IMR-90 (cell line): ENCODE measurements at places on chromosomes 13 and 19. TPM values are rescaled to one million over a fixed set of nuclear protein-coding genes. Genes with fewer than 3 reads are reported as not detected.
A peak's percentile ranks its signal among the peaks of the same experiment; 100 is the strongest.

PBX4 gene
- 2.8 and 2.9 TPM in 2 replicates for polyA plus RNA-seq

ONECUT3 gene
- polyA plus RNA-seq = not detected in 2 replicates

FAM83E gene
- 0.05 and 0.17 TPM in 2 replicates for polyA plus RNA-seq

KASH5 gene
- not detected in 2 replicates for polyA plus RNA-seq

FCGBP gene
- 0.03 TPM in 2 replicates for polyA plus RNA-seq

SIGLEC12 gene
- not detected in 2 replicates for polyA plus RNA-seq

DMKN gene
- polyA plus RNA-seq = 2.2 and 2.4 TPM in 2 replicates

ATXN8OS gene
- not detected in 2 replicates for polyA plus RNA-seq

KLK3 gene
- not detected in 2 replicates for polyA plus RNA-seq

FARP1 gene
- 32.6 and 39.6 TPM in 2 replicates for polyA plus RNA-seq

DCLK1 gene
- 0.02 TPM in 1 of 2 replicates, not detected in the other for polyA plus RNA-seq

ZIM2 gene
- not detected in 2 replicates for polyA plus RNA-seq

NKPD1 gene
- 0.09 and 0.14 TPM in 2 replicates for polyA plus RNA-seq

DNA sequence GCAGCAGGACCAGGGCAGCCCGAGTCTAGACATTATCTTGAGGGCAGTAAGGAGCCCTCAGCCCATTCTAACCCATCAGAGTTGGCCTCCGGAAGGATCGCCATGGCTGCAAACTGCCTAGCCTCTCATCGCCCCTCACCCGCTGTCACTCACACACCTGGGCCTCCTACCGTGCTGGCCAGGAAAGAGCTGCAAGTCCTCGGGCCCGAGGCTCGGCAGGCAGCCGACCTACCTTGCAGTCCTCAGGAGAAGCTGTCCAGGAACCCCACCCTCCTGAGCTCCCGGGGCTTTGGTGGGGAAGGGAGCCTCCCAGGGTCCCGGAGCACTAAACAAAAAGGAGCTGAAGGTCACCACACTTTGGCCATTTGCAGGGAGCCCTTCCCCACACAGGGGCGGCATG, 46.8 kb downstream of the CCNE1 start:
- DNase-seq = no peak

- DNase-seq = no peak
Measured at GRCh38 chr19:40599902-40600569, 1.1 kb upstream of the LTBP4 start.

- no peak for DNase-seq
Measured at GRCh38 chr13:114058051-114058867, 74.2 kb downstream of the RASA3 start.

- DNase-seq = no peak
Measured at GRCh38 chr19:17497149-17497798, 14.2 kb upstream of the PGLS start.

DNA sequence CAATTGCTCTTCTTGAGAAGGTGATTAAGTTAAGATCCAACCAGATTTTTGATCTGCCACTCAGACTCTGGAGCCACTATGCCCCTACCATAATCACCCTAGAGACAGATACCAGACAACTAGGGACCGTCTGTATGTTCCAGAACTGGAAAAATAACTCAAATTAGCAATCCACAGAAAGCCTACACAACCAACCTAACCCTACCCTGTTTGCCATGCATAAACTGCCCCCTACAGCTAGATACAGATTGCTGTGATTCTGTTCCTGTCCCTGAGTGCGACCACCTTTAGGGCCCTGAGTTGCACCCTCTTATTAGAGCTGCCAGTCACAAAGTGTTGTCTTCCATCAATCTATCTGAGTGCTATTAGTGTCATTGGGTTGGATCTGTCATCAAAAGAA, 929.8 kb upstream of the SLITRK1 start:
- DNase-seq = no peak

- no peak for DNase-seq
Measured at GRCh38 chr19:45569619-45570421, 14.8 kb downstream of the OPA3 start.

- no peak for DNase-seq
Measured at GRCh38 chr13:39107561-39107960, 69.3 kb downstream of the NHLRC3 start.

DNA sequence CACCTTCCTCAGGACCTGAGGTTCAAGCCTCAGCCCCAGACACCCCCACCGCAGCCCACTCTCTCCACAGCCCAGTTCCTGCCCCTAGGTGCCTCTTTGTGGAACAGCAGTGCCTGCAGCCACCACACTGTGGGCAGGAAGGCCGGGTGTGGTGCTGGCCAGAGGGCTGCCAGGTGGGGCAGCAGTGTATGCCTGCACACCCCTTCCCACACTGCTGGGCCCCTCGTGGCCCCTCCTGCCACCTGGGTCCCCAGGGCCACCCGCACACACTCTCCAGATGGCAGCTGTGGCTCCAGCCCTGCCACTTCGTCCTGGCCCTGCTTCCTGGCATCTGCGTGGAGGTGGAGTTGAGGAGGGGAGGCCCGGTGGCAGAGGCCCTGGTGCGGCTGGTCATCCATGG, 35.1 kb downstream of the HPN start:
- DNase-seq = no peak

GRCh38 chr19:51714848-51715247, 8.9 kb downstream of the HAS1 start:
- DNase-seq = no peak

DNA sequence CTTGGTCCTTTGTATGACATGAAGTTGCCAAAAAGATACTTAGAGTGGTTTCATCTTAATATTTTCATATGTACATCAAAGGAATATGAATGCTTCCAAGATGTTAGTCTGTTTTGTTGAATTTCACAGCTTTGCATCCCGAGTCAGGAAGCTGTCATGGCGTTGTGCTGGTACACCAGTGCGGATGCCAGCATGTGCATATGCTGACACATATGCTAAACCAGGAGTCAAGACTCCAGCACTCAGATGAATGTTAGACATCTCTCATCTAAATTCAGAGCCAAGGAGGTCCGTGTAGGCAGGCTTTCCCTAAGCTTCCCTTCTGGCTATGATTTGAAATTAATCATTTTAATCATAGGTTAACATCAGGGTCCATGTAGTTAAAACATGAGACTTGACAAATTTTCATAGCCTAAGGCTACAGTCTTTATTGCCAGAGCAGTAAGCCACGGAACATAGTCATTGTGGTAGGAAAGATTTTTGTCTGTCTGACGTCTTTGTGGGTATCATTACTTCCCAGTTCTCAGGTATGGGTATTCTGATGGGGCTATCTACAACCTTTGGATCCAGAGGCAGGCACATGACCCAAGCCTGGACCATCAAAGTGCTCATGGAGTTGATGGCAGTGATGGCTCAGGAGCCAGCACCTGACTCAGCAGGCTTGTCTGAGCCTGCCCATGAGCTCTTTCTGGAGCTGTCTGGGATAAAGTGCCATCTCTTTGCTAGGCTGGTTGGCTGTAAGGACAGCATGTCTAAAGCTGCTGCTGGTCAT, 246.1 kb downstream of the KCNRG start:
- no peak for DNase-seq

DNA sequence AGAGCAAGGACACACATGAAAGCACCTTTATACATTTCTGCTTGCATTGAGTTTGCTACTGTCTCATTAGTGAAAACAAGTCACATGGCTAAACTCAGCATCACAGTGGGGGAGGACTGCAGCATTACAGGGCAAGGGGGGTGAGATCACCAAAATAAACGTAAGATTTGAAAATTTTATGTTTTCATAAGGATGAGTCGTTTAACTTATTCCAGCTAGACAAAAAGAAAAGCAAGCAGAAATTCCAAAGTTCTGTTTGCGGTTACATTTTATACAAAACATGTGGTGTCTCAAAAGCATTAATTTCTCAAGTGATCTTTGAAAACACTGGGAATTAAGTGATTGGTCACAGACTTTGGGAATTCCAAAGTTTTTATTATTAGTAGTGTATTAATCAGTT, 261.4 kb upstream of the RXFP2 start:
- peak; percentile 30 for DNase-seq

DNA sequence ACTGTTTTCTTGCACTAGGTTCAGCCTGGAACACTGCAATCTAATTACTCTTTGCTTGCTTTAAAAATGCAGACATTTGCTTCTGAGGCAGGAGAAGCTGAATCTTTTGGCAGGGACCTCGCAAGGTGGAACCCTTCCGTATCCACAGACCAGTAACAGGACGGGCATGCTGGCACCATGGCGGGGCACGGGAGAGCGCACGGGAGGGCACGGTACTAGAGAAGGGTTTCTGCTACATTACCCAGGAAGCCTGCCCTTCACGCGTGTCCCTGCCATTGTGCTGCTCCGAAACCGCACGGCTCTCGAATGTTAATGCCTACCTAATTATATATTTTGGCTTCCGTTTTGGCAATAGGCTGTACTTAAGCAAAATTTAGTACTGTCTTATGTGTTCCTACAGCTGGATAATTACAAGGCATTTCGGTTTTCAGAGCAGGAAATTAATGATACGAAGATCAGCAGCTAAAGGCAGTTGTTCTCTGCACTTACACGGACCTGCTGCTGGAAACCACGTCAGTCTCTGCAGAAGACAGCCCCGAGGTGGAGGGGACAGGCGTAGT, 430.4 kb downstream of the IRS2 start:
- DNase-seq = no peak

DNA sequence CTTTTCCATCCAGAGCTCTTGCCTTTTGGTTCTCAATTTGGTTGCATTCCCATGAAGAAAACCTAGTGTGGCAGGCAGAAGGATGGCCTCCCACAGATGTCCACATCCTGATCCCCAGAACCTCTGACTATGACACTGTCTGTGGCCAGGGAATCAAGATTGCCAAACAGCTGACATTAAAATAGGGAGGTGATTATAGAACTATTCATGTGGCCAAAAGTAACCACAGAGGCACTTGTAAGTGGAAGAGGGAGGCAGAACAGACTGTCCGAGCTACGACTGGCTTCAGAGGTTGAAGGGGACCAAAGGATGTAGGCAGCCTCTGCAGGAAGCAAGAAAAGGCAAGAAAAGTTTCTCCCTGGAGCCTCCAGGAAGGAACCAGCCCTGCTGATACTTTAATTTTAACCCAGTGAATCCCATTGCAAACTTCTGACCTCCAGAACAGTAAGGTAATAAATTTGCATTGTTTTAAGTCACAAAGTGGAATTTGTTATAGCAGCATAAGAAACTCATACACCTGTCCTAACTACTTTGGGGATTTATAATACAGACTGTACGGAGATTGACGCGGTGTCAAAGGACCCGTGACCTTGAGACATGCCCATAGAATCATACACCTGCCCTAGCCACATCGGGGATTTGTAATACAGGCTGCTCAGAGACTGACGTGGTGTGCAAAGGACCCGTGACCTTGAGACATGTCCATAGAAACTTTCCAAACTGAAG, 106.5 kb downstream of the ATP11A start:
- DNase-seq = no peak

DNA sequence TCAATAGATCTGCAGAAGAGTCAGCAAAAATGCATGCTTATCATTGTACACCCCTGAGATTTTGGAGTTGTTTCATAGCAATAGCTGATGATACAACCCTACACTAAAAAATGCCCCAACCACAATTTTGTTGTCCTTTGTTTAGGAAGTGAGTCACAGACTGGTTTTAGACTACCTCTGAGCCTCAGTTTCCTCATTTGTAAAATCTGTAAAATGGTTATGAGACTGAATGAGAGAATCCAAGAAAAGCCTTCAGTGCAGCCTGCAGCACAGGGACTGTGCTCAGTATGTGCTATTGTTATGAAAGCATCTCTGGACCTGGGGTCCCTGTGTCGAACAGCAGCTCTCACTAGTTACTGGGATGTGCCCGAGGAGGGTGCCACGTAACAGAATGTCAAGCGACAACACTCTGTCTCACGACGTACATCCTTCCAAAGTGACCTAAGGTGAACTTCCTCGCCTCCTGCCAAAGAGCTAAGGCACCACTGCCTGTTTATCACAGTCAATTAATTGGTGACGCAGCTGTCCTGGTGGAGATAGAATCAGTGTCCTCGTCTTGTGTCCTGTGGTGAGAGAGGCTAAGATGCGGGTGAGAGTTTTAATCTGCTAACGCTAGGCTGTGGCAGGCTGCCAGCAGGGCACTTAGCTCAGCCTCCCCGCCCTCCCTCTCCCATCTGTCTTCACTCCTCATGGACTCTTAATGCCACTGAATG, 18.1 kb downstream of the DHRS12 start:
- DNase-seq = peak; percentile 44

GRCh38 chr13:100921139-100921538, 246.5 kb upstream of the TMTC4 start:
- DNase-seq = peak; percentile 18

GRCh38 chr13:100362781-100363180, 225.8 kb downstream of the GGACT start:
- DNase-seq = no peak

DNA sequence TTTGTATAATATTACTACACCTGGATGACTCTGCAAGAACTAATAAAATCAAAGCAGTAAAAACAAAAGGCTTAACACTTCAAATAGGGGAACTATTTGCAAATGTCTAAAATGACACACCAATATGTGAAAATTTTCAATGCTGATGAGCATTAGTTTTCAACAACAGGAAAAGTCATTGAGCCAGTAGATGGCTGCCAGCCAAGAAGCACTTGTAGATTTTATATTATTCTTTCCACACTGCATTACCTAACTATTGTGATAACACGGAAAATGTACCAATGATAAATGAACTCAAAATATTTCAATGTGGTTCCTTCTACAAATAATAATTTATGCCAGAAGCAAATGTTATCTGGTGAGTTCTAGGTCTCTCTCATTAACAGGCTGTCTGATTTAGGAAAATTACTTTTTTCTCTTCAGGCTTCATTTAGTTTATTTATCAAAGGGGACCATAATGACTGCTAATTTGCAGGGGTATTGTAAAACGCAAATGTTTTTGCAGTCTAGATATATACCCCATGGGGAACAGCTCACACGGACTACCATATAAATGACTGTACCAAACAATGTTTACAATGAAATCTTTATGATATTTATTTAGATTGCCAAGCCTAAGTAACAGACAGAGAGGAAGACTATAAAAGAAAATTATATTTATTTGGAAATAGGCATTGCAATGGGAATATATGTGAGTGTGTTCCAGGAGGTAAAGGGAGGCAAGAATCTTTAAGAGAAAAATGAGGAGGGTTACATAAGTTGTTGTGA, 407.8 kb downstream of the LIG4 start:
- no peak for DNase-seq

- DNase-seq = no peak
Measured at GRCh38 chr19:42831221-42832019, 48.1 kb downstream of the PSG1 start.

GRCh38 chr13:67355812-67356476, 125.8 kb upstream of the PCDH9 start:
- DNase-seq = no peak

DNA sequence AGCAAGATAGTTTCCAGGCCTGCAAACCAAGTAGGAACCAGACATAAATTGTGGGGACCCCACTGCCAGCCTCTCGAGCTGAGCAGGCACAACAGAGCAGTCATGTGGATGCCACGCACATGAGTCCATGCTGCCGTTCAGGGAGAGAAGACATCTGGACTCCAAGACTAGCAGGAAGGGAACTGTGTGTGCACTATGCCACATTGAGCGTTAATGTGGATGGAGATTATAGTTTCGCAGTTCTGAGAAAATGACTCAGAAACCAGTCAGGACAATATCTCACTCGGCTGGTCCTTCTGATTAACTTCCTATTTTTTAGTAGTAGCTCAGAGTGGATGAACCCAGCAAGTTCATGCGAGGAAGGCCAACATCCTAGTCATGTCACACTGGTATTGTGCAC, 124.9 kb downstream of the CRYL1 start:
- DNase-seq = peak; percentile 63
